Hematopoietic multipotent progenitor cell treated with erythropoietin and hydrocortisone succinate and interleukin-3 and kit ligand, for 6 days (in vitro differentiated cells): ENCODE measurements at places on chromosomes 1 and 21.
A peak's percentile ranks its signal among the peaks of the same experiment; 100 is the strongest.

GRCh38 chr1:160981584-160982411 lies 27.2 kb upstream of the ITLN2 start:
- peak; percentile 51 for DNase-seq

DNA sequence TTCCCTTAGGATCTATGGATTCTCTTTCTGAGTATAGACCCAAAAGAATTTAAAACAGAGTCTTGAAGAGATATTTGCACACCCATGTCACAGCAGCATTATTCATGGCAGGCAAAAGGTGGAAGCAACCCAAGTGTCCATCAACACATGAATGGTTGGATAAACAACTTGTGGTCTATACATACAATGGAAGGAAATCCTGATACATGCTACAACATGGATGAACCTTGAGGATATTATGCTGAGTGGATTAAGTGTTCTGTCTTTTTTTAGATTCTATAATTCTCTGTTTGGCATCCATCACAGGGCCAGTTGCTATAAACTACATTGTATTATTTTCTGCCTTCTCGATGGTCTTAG lies 39.8 kb downstream of the PTPN14 start:
- DNase-seq, result no peak

DNA sequence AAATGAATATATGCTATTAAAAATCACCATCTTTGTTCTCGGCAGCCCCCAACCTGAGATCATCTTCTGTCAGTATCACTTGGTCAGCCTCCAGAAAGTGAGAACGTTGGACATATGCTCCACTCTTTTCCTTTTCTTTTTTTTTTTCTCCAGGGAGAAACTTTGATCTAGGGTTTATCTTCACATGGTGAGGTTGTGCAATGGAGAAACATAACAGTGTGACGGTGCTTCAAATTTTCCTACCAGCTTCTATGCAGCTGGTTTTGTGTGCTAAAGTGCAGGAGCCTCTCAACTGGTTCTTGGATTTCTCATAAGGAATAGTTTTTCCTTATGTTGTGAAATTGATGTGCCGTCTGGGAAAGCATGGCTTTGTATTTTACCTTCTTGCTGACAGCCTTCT lies 1202.9 kb downstream of the NCAM2 start:
- DNase-seq, result no peak

- DNase-seq, result no peak
These were observed 288.1 kb downstream of the NCAM2 start for GRCh38 chr21:21286170-21286798.

GRCh38 chr1:37152491-37152890 lies 118.2 kb upstream of the GRIK3 start:
- DNase-seq, result no peak

DNA sequence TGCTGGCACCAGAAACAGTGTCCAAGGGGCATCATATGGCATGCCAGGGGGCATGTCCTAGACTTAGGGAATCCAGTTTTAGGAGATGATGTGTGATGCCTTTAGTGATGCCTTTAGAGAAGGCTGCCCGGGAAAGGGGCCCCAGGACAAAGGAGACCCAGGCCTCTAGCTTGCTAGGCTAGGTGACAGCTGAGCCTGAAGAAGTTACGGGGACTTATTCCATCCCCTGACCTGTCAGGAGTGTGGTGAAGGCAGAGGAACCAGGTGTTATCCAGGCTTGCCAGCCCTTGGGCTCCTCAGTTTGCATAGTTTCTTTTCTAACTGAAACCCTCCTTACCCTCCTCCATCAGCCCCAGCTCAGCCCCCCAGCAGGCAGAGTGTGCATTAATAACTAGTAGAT lies 269.7 kb upstream of the CSF3R start:
- DNase-seq, result no peak

DNA sequence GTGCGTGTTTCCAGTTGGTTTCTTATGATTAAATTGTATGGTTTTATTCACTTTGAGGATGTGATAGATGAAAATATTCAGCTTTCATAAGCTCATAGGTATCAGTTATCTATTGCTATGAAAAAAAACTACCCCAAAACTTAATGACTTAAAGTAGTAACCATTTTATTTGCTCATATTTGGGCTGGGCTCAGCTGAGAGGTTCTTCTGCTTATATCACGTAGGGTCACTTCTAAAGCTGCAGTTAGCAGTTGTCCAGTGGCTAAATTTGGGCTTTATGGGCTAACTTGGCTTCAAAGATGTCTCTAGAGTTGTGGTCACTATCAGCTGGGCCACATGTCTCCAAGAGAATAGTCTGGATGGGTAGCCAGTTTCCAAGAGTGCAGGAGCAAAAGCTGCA lies 206.4 kb upstream of the LYPLAL1 start:
- DNase-seq, result no peak

DNA sequence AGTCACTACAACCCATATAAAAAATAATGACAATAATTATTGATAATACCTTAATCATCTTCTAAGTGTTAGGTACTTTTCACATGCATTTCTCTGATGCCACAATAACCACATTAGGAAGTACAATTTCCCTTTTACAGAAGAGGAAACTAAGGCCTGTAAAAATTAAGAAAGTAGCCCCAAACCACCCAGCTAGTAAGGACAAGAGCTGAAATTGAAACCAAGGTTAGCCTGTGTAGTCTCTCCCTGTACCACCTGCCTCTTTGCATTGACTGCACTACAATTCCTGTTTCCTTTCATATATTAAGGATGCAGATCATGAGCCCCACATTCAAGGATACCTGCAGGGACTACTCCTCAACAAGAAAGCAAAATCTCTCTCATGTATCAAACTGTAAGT lies 288.8 kb downstream of the GPATCH2 start:
- no peak for DNase-seq

GRCh38 chr1:52032785-52033131 lies 852 bp downstream of the KTI12 start:
- DNase-seq, result peak; percentile 47

- DNase-seq, result no peak
These were observed 46.8 kb downstream of the SAMSN1 start for GRCh38 chr21:14499316-14499715.

- no peak for DNase-seq
These were observed 139.8 kb downstream of the ADSS2 start for GRCh38 chr1:244311784-244312532.

- no peak for DNase-seq
These were observed 105.4 kb downstream of the SPSB1 start for GRCh38 chr1:9397997-9398526.

DNA sequence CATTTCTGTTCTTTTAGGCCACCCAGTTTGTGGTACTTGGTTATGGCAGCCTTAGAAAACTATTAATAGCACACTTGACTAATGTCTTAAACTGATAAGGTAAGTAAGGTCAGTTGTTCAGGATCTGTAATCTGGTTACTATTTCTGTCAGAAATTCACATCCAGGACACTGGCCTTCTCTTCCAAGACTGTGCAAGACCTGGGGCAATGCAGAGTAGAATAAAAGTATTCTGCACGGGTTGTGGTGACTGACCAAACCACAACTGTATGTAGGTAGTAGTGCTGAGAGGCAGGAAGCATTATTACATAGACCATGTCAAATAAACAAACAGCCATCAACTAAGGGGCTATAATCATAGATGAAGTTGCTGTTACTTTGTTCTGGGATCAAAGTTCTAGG lies 46.7 kb downstream of the WARS2 start:
- no peak for DNase-seq

- DNase-seq, result peak; percentile 50
These were observed 54.8 kb downstream of the SAMSN1 start for GRCh38 chr21:14491269-14491681.

- peak; percentile 39 for DNase-seq
These were observed 3.6 kb upstream of the NFIA start for GRCh38 chr1:61078618-61079295.

GRCh38 chr1:35180776-35181374 lies 12.1 kb downstream of the SFPQ start:
- peak; percentile 87 for DNase-seq

GRCh38 chr1:188363943-188364342 lies 1535.2 kb downstream of the PLA2G4A start:
- no peak for DNase-seq

- DNase-seq, result no peak
These were observed 9.3 kb downstream of the SLC19A1 start for GRCh38 chr21:45532826-45533360.

DNA sequence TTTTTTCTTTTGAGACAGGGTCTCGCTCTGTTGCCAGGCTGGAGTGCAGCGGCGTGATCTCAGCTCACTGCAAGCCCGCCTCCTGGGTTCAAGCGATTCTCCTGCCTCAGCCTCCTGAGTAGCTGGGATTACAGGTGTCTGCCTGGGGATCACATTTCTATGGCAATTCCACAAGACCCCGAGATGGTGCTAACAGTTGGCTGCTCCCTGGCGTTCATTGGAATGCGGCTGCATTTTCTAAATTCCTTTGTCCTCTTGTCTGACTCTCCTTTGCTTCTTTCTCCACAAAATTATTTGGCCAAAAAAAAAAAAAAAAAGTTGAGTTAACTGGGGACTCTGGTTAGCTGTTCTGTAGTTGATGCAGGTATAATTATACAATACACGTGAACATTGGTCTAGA lies 176.4 kb downstream of the ETS2 start:
- DNase-seq, result no peak

- DNase-seq, result no peak
These were observed 18.1 kb downstream of the LDLRAD1 start for GRCh38 chr1:53999920-54000319.

GRCh38 chr21:42622284-42622683 lies 31.1 kb upstream of the PDE9A start:
- DNase-seq, result no peak

DNA sequence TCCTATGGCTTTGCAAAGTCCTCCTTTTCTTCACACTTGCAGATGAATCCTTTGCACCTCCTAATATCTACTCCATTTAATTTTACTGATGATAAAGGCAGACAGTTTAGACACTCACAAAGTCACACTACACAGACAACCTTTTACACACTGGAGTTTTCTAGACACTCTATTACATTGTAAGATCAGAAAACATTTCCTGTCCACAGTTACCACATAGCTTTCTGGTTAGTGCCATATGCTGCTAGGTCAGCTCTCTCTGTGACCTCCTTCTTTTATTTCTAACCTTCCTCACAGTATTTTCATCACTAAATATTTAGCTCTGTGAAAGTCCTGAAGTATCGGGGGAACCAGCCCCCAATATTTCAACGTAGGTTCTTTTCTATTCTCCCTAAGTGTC lies 5.1 kb downstream of the SH2D1B start:
- no peak for DNase-seq

DNA sequence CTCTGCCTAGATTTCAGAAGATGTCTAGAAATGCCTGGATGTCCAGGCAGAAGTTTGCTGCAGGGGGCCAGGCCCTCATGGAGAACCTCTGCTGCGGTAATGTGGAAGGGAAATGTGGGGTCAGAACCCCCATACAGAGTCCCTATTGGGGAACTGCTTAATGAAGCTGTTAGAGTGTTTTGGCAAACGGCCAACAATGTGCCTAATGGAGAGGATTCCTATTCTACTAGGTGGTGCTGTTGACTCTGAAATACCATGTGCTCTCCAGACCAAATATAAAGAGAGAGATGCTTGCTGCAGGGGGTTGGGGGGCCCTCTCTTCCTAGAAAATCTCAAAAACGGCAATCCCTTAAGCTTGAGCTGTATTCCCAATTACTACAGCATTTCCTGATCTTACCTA lies 57.1 kb upstream of the DR1 start:
- peak; percentile 58 for DNase-seq

DNA sequence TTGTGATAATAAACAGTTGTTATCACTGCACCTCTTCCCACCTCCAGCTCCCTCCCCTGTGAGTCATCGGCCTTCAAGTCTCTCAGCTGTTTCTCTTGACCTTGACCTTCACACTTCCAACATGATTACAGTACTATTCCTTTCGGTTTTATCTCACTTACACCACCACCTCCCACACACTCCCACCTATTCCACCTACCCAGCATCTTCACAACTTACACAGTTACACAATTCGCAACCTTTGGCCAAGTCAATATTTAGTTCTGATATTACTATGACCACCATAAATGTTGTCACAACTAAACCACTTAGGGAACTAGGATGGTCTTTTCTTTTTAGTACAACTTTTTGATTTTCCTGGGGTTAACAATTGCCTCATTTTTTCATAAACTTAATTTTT lies 60.2 kb downstream of the RIPK4 start:
- DNase-seq, result no peak

DNA sequence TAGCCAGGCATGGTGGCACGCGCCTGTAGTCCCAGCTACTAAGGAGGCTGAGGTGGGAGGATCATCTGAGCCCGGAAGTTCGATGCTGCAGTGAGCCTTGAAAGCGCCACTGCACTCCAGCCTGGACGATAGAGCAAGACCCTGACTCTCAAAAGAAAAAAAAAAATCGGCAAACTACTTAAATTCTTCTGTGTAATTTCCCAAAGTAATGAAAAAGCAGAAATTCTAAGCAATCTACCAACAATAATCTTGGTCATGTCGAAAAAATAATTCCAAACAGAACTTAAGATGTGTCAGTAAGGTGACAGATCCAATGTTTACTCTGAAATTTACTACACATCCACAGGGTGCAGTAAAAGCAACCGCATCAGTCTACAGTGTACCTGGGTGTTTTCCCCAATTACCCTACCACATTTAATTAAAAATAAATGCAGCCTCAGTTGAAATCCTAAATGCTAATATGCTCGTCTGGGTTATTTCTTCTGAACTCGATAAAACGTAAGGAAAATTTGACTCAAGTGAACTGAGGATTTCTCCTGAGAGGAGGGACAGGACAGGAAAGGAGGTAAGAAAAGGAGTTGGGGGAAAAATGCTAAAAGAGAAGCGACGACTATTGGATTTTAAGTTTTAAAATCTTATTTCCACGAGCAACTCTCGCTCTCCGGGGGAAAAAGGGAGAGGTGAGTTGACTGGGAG lies 801 bp downstream of the EPRS1 start:
- DNase-seq, result peak; percentile 44

GRCh38 chr1:30735124-30735523 lies 11.7 kb upstream of the MATN1 start:
- no peak for DNase-seq

DNA sequence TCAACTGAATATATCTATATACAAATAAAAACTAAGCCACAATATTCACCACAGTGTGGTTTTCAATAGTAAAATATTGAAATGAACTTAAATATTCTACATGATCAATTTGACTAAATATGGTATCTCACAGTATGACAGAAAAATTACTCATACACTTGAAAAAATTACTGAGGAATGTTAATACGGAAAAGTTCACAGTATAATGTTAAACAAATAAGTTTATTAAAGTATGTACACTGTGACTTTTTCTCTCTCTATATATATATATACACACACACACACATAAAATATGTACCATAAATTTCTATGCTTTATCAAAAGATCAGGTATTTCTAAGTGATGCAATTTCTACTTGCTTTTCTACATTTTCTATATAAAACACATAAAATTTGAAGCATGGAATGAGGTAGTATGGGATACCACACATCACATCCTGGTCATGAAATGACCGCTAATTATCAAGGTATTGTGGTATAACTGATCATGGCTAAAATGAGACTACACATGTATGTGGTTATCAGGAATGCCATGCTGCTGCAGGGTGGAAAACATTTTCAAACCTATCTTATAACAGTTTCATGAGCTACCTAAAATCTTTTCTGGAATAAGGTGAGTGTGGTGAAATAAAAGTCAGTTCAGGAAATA lies 102.3 kb downstream of the CDC42BPA start:
- DNase-seq, result no peak

GRCh38 chr1:192826791-192827546 lies 18.1 kb downstream of the RGS2 start:
- no peak for DNase-seq

GRCh38 chr21:32955311-32956060 lies 70.2 kb upstream of the OLIG2 start:
- DNase-seq, result no peak
